Activated naive CD8-positive, alpha-beta T cell treated with anti-CD3 and anti-CD28 coated beads, Interleukin-2, amount 50 U/mL, for 24 hours (primary cell): ENCODE measurements at places on chromosomes 1 and 21.
A peak's percentile ranks its signal among the peaks of the same experiment; 100 is the strongest.

DNA sequence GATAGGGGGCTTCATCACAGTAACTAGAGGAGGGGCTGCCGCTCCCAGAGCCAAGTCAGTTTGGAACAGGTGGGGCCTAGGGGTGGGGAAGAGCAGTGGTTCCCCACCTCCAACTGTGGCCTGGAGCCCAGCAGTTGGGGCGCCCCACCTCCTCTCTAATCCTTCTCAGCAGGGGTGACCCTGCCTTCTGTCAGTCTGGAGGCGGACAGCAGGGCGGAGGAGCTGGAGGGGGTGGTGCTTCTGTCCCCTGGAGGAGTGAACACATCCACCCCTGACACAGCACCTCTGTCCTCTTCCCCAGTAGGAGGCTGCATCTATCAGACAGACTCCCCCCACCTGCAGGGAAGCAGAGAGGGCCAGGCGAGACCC lies 73.8 kb downstream of the MRPL37 start:
- no peak for DNase-seq

DNA sequence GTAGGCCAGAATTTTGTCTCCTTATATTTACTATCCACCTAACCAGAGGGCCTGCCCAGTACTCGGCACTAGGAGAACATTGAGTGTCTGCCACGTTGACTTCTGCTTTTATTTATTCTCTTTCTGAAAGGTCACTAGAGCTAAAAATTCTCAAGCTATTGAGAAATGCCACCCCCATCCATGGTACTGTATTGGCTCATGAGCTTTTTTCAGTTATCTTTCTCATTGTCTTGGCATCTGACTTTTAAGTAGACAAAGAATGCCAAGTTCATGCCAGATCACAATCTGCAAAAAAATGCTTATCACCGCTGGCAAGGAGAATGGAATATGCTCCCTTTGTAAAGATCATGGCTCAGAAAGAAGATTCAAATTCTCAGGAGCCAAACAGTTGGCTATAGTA lies 49.8 kb upstream of the MROH9 start:
- DNase-seq, result no peak

DNA sequence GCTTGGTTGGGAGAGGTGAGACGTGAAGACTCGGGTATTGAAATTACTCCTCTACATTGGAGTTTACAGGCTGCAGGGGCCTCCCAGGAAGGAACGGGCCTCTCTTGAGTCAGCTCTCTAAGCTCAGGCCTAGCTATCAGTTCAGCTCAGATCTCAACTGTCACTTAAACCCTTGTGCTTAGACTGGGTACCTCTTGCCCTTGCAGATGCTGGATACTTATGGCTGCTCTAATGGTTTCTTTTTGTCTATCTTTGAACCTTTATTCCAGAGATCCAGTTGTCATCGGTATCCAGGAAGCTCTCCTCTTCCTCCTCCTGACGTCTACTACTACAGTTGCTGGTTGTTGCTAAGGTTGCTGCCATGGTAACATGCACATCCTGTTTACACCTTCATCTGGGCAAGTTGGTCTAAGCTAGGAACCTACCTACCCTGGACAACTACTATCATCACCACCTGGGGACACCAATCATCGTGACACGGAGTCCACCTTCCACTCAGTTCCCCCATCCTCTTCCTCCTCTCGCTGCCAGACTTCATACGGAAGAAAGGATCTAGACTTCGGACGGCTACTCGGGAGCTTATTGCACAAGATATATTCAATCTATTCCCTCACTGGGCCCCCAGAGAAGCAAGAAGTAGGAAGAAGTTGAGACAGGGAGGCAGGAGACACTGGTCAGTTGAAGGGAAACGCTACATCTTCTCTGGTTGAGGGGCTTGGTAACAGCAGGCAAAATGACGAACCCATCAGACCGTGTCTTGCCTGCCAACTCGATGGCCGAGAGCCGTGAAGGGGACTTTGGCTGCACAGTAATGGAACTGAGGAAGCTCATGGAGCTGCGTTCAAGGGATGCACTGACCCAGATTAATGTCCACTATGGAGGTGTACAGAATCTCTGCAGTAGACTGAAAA lies 56.1 kb downstream of the ATP2B4 start:
- peak; percentile 41 for DNase-seq

DNA sequence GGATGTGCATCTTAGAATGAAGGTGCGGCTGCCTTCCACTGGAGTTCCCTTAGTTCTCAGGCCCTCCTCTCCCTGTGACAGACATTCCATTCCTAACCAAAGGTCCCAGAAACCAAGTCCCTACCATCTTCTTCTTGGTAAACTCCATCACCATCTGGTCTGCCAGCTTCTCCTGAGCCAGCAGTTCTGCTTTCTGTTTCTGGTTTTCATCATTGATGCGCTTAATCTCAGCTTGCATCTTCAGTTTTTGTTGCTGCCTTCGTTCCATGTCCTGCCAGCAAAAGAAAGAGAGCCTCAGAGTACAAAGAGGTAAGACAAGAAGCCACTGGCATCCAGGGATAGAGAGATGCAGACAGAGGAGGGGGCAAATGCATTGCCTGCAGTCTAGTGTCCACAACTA lies 18.0 kb upstream of the VSIG8 start:
- no peak for DNase-seq

- no peak for DNase-seq
Measured at GRCh38 chr1:214224611-214225354, 56.2 kb upstream of the SMYD2 start.

GRCh38 chr1:229349463-229350385 lies 6.9 kb upstream of the CCSAP start:
- no peak for DNase-seq

DNA sequence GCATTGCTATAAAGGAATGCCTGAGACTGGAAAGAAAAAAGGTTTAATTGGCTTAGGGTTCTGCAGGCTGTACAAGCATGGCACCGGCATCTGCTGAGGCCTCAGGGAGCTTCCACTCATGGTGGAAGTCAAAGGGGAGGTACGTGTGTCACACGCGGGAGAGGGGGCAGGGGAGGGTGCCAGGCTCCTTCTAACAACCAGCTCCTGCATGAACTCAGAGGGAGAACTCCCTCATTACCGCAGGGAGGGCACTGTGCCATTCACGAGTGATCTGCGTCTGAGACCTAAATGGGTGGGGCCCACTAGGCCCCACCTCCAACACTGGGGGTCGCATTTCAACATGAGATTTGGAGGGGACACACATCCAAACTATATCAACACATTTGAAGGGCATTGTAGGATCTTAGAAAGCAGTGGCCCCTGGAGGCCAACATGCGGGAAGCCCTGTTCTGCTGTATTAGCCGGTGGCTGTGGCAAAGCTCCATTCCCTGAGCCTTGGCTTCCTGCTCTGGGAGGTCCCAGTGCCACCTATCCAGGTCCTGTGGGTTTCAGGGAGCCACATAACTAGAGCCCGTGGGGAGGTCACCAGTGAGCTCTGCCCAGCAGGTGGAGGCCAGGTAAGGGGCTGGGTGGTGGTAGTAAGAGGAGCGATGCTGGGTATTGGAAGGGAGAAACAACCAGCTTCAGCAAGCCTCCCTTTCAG lies 10.0 kb downstream of the WNT3A start:
- DNase-seq, result no peak

DNA sequence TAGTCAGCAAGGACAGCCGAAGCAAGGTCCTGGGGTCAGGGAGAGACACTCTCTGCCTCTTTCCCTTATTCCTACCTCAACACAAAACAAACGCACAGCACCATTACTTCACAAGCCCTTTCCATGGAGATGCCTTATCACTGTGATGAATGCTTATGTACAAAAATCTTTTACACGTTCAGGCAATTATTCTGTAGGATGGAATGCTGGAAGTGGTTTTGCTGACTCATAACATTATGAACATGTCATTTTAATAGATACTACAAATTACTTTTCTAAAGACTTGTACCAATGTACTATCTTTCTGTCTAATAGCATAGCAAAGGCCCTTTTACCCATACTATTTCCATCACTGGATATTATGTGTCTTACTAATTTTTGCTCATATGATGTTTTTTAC lies 98.4 kb downstream of the TTLL7 start:
- DNase-seq, result no peak

DNA sequence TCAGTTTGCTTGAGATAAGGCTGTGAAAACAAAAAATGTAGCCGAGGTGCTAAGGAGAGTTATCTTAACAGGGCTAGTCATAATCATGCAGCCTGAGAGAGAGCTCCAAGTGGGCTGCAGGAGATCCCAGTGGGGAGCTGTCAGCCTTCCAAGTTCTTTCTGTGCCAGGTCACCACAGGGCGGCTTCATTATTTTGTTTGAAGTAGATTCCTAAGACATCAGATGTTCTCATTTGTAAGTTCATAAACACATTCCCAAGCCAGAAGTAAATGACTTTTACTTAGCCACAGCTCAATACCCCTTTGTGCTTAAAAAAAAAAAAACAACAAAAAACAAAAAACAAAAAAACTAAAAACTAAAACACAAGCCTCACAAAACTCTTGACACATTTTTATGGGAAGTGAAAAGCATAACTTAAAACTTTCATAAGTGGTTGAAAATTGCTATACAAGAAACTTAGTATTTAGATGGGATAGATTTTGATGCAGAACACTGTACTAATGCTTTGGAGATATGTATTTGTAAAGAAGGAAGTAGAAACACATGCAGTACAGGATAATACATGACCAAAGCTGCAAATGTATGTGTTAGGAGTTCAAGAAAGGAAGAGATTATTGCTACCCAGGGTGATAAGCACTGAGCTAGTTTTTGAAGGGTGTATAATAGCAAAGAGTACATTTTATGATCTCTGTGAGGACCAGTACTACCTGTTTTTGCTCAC lies 8.6 kb downstream of the CDC14A start:
- DNase-seq, result no peak

DNA sequence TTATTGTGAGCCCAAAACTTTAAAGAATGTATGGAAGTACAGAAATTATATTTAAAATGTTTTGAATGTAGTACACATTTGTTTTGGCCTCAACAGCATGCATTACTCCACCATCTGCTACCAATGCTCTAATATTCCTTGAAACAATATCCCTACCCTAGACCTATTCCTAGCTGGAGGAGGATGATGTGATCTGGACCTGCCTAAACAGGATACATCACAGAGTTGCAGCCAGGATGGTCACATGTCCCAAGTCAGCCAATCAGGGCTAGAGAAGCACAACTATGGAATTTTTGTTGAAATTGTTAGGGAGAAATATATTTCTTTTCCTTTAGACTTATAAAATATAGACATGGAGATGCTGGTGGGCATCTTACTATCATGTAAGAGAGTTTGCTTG lies 623.3 kb upstream of the NR5A2 start:
- DNase-seq, result no peak

DNA sequence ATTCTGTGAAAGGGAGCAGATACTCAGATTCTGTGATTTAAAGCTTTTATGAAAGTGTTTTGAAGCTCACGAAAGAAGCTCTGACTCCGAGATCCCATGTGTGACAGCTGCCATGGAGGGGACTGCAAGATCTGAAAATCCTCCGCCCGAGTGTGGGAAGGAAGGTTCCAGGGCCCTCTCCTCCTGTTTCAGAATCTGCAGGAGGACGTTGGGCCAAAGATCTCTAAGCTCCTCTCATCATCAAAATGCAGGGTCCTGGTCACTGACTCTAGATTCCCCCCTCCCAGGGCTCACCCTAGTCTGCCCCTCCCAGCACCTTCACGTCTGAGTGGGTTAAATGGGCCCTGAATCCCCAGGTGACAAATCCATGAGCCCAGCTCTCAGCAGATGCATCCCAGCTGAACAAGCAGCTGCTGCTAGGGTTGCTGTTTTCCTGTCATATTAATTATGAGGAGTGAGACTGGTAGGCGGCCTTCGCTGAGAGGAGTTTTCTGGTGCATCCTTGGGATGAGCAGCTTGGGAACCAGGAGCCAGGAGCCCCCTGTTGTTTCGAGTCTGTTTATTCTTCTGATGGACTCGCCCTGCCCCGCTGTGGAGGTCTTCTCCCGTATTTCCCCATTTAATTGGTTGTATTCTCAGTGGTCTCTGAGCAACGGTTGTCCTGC lies 402.0 kb downstream of the MATN1 start:
- no peak for DNase-seq

DNA sequence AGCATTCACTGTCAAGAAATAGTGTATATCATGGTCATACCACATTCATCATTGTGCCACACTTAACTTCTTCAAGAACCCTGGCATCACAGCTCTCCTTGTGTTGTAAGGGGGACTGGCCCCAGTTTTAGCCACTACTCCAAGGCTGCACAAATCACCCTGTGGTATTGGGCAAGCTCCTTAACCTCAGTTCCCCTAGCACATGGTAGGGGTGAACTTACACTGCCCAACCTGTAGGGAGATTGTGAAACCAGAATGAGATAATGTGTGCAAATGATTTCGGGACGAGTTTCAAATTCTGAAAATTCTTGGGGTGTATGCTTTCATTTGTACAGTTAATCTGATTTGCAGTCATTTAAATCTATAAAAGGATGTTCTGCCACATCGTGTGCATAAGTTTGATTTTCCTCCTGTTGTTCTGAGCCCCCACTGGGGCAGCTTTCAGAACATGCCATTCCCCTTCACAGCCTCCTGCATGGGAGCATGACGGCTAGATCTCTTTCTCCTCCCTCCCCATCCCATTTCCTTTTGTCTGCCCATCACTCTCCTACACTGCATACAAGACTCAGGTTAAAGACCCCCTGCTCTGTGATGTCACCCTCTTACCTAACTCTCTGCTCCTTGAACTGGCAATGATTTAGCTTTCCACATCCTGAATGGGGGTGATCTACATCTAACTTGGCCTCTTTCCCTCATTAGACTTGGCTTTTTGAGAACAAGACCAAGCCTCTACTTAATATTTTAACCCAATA lies 290.3 kb downstream of the CHRM3 start:
- DNase-seq, result no peak

- no peak for DNase-seq
Measured at GRCh38 chr1:19675797-19676196, 11.1 kb downstream of the HTR6 start.

GRCh38 chr21:41045534-41046268 lies 122.3 kb upstream of the BACE2 start:
- DNase-seq, result no peak

DNA sequence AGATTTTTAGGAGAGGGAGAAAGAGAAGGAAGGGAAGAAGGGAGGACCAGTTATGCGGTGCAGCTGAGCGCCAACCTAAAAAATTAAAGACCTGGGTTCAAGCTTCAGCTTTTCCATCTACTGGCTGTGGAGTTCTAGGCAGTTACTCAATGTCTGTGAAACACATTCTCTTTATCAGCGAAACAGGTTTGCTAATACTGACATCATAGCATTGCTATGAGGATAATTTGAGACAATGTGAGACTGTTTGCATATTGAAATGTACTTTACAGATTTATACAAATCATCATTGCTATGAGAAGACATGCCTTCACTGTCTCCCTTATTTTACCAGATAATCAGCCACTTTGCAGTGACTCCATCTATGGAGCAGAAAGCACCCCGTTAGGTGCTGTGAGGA lies 222.9 kb upstream of the SGIP1 start:
- DNase-seq, result no peak

DNA sequence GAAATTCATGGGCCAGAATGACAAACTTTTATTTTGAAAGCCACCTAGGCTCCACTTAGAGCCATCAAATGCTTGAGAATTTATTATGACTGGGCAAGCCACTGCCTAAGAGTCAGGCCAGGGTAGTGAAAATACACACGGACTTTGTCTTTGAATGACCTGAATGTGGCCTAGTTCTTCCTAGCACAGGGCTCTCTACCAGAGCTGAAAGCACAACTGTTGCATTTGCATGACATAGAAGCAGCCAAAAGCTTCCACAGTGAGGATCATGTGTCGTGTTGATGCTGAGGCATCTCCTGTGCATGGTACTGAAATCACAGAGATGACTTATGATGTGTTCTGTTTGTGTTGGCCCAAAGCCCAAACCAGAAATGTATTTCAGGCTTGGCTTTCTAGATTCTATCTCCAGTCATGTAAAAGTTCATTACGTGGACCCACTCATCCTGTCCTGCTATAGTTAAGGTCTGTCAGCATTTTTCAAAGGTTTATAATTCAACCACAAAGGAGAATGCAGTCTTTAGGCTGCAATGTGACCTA lies 164.0 kb upstream of the UBE2U start:
- DNase-seq, result no peak

- no peak for DNase-seq
Measured at GRCh38 chr21:38795475-38795874, 10.3 kb upstream of the ETS2 start.
